ENCODE measurements at places on chromosomes 16 and 17.

DNA sequence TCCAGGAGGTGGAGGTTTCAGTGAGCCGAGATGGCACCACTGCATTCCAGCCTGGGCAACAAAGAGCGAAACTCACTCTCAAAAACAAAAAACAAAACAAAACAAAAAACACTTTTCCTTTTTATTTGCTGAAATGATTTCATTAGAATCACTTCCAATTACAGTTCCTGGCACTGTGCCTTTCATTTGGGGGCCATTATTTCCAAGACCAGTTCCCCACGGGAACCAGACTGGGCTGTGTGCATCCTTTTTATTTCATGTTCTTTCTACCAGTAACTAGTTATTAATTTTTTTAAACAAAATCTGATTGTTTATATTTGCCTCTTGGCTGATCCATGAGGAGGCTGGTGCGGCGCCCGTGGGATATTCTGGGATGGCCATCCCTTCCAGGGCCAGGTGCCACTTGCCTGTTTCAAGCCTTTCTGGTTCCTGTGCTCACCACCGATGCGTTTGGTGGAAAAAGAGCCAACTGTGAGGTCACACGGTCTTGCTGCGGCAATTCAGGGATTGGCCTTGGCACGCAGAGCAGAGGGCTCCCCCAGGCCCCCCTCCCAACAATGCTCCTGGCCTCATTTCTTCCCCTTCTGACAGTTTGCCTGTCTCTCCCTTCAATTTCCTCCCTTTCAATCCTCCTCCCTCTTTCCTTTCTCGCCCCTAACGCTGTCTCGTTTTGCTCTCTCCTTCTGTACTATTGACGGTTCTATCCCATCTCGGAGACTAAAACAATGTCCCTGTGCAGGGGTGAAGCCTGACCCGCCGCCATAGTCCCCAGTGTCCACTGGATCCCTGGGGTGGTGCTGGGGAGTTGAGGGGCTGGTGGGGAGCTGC lies 13.4 kb downstream of the UBALD1 start:
- no peak for DNase-seq

GRCh38 chr16:10338426-10338825 lies 47.4 kb upstream of the ATF7IP2 start:
- no peak for DNase-seq

DNA sequence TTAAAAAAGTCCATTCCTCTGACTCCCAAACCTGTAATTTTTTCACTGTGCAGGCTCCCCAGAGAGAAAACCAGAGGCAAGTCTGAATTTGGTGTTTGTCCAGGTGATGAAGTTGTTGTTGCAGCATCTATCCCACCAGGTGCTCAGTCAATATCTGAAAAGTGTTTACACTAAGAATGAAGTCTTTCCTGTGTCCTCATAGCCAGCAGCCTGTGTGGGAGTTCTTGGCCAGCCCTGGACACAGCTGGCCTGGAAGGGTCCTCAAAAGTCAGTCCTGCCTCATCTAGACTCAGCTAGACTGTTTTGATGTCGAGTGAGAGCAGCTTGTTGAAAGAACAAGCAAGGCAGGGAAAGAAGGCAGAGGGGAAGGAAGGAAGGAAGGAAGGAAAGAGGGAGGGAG lies 3.3 kb upstream of the PMP22 start:
- no peak for DNase-seq

DNA sequence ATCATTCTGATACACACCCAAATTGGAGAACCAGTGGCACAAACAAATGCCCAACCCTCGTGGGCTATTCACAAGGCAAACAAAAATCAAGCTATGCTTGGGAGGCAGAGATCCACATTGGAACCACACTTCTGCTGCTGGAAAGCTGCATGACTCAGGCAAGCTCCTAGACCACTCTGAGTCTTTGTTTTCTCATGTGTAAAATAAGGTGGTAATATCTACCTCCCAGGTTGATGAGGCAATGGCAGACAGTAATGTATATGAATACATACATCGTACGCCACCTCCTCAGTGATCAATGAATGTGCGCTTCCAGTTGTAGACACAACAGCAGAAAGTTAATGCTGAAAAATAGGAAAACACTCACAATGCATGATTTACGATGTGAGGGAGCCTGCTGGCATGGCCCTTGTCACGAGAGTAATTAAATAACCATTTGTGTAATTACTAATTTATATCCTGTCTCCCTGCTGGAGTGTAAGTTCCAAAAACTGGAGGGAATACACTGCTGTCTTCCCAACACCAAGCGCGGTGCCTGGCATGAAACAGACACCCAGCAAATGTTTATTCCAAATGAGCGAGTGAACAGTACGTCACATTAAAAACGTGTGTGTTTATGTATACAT lies 69.9 kb upstream of the HSBP1 start:
- DNase-seq, result no peak

DNA sequence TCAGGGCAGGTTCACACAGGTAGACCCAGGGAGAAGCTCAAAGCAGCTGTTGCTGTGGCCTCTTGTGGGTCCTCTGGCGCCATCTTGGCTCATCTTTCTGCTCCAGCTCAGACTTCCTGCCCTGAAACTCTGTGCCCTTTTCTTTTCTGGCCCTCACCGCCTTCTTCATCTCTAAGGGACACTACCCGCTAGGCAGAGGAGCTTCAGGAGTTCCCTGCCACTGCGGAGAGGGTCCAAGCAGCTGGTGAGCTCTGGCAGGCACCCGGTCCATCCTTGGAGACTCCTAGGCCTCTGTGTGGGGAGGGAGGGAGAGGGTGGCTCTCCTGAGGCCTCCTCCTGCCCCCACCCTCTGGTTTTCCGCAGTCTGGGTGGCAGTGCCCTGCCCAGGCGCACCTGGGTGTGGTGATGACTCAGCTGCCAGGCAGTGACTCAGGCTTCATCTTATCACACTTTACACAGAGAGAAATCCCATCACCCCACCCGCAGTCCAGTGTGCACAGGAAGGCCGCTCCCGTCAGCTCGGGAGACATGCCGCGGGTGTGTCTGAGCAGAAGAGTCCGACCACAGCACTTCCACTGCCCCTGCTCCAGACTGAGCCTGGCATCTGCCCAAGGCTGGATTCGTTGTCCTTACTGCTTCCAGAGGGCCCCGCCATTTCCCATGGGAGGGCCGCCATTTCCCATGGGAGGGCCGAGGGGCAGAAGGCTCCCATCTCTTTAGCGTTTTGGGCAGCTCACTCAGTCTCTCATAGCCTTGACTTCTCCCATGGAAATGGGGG lies 7.3 kb downstream of the NT5C start:
- peak; percentile 69 for DNase-seq
